ENCODE measurements at places on chromosomes 11 and 22.

DNA sequence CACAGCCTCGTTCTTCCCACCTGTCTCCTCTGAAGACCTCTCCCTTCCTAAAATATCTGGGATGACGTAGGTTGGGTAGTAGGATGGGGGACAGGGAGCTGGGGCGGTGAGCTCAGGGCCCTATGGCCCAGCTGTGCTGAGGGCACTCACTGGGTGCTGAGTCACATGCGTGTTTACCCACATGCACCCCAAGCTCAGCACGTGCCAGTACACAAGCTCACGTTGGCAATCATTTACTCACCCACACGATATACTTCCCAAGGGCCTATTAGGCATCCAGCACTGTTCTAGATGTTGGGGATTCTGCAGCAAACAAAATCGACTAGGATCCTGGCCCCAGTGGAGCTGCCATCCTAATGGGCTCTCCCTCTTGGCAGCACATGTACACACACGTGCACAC is 28.7 kb downstream of the ARAP1 start:
- DNase-seq, result no peak

DNA sequence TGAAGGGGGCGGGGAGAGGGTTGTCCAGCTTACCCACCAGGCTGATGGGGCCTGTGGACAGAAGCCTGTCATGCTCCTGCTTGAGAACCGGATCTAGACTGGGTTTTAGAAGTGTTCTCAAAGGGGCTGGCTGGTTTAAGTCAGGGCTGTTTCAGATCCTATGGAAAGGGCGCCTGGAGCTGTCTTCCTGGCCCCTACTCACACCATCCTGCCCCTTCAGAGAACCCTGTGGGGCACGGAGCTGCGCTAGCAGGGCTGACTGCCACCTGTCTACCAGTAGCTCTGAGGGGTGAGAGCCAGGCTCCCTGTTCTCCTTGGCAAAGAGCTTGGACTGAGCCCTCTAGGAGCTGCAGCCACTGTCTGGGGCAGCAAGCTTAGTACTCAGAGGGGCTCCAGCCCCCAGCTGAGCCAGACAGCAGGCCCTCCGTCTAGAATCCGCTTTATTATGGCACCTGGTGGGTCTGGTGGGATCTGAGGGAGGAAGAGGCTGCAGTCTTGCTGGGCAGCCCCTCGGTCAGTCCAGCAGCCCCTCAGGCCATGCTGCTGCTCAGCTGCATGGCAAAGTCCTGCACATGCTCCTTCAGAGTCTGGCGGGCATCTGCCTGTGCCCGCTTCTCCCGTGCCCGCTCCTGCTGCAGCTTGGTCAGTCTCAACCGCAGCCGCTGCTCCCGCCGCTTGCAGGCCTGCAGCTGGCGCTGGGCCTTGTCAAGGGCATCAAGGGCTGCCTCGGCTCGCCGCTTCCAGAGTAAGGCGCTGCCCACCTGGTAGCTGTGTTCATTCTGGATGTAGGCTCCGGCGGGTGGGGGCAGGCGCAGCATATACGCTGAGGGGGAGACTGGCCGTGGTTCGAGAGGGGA is 2.3 kb downstream of the THAP7 start:
- no peak for DNase-seq

DNA sequence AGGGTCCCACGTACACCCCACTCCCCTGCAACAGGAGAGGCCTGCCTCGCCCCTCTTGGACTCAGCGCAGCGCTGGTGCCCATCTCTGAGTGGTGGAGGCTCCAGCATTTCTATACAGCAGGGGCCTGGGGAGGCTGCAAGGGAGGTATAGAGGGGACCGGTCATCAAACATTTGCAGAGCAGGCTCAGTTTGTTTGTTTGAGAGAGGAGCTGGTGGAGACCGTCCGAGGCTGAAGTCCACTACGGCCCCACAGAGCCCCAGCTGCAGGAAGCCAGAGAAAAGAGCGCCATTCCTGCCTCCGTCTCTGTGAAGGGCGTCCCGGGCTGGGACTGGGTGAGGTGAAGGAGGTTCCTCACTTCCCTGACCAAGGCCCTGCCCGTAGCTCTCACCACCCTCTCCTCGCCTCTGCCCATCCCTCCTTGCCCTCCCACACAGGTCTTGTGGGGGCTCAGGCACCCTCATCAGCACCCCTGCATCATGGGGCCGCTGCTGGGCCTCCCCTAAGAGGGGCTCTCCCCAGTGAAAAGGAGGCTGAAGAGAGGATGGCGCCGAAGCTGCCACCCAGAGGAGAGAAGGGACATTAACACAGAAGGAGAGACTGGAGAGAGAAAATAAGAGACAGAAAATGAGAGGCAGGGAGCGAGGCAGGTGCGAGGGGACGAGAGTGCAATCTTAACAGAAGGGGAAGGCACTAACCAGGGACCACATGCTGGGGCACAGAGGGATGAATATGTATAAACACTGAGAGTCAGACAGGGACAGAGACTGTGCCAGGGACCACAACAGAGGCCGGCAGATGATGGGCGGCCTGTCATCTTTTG is 24.5 kb downstream of the RPUSD4 start:
- no peak for DNase-seq

GRCh38 chr11:121754598-121754997 is 301.8 kb upstream of the SORL1-AS1 start:
- DNase-seq, result no peak

DNA sequence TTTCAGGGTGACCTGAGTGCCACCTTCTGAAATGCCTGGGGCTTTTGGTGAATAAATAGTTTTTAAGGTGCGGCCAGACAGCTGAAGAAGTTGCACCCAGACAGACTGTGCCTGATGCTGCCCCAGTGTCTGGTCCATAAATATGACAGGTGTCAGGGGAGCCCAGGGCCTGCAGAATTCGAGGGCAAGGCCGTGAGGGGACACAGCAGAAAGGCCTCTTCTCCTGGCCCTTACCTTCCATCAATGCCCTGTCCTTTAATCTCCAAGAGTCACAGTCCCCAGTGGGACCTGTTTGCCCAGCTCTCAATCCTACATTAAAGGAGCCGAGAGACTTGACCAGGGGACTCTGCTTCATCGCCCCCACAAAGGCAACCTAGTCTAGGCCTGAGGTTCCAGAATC is 45.7 kb downstream of the NAT10 start:
- DNase-seq, result no peak

GRCh38 chr11:104339380-104339831 is 175.5 kb upstream of the PDGFD start:
- no peak for DNase-seq

- no peak for DNase-seq
Measured at GRCh38 chr22:19961201-19961580, 19.6 kb upstream of the TXNRD2 start.

Data from NCI-H1694 (cell line).